ENCODE measurements at places on chromosomes 11 and 22.

DNA sequence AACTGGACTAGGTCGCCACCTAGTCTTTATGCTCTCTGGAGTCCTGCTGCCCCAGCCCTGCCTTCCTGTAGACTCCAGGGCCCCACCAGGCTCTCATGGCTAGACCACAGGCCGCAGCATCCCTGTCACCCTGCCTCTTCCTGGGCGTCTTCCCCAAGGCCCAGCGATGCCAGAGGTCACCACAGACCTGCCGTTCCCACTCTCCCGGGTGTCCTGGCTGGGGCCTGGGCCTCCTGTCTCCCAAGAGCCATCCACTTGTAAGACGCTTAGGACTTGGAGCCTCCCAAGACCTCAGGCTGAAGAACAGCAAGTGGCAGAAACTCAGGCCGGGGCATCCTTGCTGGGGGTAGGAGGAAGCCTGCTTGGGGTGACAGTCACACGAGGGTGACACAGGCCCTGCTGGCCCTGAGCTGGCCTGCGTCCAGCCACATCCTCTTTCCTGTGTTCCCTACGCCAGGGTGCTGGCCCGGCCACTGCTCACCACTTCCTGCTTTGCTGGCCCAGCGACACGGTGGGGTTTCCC is 2.0 kb upstream of the TCIRG1 start:
- DNase-seq = no peak

DNA sequence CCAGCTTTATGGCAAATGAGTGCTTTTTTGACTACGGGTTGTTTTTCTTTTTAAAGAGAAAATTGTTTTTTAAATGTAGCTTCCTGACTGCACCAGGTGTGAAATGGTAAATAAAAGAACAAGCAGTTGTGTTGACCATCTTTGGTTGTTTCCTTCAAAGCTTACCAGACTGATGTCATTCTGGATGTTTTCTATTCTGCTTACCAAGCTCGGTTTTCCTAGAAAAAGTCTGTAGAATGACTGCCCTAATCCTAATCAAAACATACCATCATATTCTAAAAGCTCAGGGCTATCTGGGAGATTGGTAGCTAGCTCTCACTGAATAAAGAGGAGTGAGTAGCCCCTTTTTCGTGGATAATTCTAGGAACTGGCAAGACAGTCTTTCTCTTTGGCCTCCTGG is 77.7 kb downstream of the GAB2 start:
- no peak for DNase-seq

GRCh38 chr11:3914805-3915204 is 59.3 kb downstream of the STIM1 start:
- DNase-seq = no peak

DNA sequence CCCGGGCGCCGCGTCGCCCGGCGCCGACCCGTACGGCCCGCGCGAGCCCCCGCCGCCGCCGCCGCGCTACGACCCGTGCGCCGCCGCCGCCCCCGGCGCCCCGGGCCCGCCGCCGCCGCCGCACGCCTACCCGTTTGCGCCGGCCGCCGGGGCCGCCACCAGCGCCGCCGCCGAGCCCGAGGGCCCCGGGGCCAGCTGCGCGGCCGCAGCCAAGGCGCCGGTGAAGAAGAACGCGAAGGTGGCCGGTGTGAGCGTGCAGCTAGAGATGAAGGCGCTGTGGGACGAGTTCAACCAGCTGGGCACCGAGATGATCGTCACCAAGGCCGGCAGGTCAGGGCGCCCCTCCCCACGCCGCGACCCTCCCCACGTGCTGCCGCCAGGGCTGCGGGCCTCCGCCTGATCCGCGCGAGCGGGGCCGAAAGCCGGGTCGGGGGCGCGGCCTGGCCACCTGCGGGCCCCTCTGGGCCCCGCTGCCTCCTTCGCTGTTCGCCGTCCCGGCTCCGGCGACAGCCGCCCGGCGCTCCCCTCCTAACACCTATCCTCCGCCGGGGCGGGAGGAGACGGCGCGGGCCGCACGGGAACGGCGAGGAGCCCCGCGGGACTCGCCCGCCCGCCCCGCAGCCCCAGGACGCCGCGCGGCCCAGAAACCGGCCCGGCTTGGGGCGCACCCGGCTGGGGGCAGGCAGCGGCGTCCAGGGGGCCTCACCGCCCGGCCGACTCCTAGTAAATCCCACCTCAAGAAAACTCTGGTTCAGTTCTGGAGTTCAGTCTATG is 560 bp downstream of the TBX1 start:
- no peak for DNase-seq

GRCh38 chr11:5038341-5038740 is 8.0 kb upstream of the OR52J3 start:
- DNase-seq = no peak

DNA sequence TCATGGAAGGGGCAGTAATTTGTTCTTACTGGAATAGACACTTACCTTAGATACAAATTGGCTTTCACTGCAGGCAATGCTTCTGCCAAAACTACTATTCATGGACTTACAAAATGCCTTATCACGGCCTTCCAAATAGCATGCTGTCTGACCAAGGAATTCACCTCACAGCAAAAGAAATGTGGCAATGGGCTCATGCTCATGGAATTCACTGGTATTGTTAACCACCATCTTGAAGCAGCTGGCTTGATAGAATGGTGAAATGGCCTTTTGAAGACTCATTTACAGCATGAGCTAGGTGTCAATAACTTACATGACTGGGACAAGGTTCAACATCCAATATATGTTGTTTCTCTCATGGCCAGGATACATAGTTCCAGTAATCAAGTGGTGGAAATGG is 21.9 kb downstream of the OR5B21 start:
- no peak for DNase-seq

- no peak for DNase-seq
These were observed 73.6 kb downstream of the TRIM29 start for GRCh38 chr11:120064341-120064740.

- DNase-seq = no peak
These were observed 718 bp upstream of the CCDC88B start for GRCh38 chr11:64339286-64339685.

DNA sequence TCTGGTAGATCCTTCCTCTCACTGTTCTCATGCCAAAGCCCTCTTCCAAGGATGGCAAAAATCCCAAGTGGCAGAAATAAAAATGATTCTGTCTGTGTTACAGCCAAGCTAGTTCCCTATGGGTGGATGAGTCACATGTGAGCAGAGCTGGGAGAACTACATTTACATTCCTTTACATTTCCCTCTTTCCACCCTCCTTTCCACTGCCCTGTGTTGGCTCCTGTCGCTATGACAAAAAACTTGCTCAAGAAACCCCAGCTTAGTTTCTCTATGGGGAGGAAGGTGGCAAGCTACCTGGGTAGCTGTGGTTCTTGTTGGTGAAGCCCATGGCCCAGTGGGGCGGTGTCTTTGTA is 10.2 kb upstream of the DDB2 start:
- no peak for DNase-seq

DNA sequence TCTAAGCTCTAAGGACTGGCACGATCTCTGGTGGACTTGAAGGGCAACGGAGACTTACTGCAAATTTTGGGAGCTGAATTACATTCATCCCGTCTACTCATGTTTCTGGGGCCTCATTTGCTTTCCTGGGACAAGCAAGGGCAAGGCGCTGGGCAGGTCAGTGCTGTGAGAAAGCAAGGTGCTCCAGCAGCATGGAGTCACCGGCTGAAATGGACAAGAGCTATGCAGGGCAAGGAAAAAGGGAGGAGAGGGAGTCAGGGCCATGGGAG is 25.6 kb downstream of the FLI1 start:
- no peak for DNase-seq

GRCh38 chr11:74641905-74642304 is 49.5 kb downstream of the POLD3 start:
- no peak for DNase-seq

GRCh38 chr11:46345131-46345597 is 2.1 kb upstream of the DGKZ start:
- DNase-seq = no peak

- no peak for DNase-seq
These were observed 44.7 kb upstream of the YPEL1 start for GRCh38 chr22:21780259-21780658.

- DNase-seq = no peak
These were observed 51.7 kb downstream of the TSPAN18 start for GRCh38 chr11:44778195-44779100.

DNA sequence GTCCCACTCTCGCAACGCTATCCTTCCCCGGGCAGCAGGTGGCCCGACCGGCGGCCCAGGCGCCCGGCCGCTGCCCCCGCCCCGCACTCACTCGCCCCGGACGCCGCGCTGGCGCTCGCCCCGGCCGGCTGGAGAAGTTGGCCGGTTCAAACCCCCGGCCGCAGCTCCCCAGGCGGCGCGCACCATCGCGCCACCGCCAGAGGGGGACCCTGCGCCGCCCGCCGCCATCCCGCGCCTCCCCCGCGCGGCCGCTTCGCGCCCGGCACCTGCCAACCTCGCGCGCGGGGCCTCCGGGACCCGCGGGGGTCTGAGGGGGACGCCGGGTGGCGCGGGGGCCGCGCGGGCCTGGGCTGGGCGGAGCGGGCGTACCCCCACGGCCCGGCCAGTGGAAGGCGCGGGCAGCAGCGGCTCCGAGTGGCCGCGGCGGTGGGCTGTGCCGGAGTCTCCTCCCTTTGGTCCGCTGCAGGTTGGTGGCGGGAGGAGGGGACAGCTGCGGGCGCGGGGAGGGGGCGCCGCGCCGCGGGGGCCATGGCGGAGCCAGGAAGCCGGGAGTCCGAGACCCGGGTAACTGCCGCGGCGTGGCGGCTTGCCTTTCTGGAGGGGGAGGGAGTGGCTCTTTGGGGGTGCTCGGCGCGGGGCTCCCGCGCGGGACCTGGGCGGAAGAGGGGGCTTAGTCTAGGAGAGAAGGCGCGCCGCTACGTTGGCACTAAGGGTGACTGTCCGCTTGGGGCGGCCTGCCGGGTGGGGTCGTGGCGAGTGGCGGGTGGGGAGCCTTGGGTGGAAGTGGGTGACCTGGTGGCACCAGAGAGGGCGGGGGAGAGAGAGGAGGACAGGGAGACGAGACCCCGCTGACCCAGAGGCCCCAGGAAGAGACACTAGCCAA is at the start of the genes MPST and TST:
Gene MPST (plus strand): TSS at position 434 of the 883 bp plus-strand sequence. CDS start 95 bp downstream, at position 529.
Gene TST (minus strand): TSS at position 139 of the 883 bp plus-strand sequence. CDS start 715 bp downstream, outside the sequence.
- DNase-seq = peak; percentile 75

DNA sequence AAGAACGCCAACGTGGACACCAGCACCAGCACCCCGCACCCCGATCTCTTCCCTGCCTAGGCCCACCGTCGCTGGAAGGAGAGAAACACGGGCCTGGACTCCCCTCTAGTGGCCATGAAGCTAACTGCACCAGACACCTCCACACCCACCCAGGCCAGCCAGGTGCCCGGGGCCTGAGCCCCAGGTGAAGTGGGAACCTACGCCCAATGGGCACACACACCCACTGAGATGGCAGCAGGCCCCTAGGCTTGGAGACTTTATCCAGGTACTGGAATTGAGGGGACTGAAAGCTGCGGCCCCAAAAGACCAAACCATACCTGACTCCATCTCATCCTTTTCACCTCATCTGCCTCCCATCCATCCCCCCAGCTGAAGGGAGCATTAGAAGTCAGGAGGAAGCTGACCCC is 81.0 kb downstream of the BUD13 start:
- DNase-seq = peak; percentile 48

- DNase-seq = no peak
These were observed 3.2 kb upstream of the MUC6 start for GRCh38 chr11:1039481-1040427.

GRCh38 chr11:108569896-108570295 is 23.7 kb downstream of the EXPH5 start:
- DNase-seq = no peak

DNA sequence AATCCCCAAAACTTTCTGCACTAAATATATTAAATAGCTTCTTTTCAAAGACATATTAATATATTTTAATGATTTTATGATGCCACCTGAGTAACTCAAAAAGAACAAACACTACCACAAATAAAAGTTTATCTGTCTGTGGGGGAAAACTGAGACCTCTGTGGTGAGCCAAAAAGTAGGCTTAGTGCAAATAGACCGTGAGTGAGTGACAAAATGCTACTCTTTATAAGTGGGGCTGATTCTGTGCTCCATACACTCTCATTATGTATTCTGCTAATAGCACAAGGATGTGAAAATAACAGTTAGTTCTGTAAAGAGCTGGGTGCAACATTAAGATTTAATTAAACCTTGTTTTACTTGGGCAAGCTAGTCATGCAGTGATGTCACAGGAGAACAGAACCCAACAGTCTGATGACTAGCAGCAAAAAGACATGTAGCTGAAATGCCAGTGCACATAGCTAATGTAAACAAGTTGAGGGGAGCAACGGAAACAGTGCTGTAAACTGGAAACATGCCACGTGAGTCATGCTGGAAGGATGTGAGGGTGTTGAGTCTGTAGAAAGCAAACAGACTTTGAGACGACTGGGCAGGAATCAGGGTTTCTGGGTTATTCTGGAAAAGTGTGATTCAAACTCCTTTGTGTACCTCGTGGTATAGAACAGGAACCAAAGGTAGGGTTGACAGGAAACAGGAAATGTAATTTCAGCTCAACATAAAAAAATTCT is 1130.4 kb downstream of the LRRC4C start:
- DNase-seq = no peak

DNA sequence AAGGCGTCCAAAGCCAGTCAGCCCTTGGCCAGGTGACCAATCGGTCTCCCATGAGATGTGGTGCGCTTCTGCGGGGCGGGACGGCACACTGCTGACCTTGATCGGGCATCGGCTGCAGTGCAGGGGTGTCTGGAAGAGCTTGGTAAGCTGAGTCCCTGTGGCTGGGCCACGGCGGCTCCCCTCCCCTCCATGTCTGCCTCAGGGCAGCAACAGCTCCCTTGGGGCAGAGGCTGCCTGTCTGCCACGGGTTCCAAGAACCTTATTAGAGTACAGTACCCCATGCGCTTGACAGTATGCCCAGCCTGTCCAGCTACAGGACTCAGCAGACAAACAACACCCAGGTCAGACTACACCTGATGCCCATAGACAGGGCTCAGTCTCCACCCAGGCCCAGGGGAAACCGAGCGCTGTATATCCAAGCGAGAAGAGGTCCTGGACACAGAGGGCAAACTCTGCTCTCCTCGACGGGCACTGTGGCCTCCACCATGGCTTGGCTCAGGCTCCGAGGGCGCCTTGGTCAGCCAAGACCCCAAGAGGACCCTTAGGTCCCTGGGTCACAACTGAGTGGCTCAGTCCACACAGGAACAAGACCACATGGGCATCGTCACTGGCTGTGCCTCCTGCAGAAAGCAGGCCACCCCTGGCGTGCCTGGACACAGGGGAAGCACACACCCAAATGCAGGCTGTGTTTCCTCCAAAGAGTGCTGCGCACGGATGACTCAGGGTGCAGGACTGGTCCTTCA is 18.9 kb downstream of the TSPAN32 start:
- no peak for DNase-seq

- DNase-seq = no peak
These were observed 234.5 kb upstream of the B3GAT1 start for GRCh38 chr11:134646561-134646960.

DNA sequence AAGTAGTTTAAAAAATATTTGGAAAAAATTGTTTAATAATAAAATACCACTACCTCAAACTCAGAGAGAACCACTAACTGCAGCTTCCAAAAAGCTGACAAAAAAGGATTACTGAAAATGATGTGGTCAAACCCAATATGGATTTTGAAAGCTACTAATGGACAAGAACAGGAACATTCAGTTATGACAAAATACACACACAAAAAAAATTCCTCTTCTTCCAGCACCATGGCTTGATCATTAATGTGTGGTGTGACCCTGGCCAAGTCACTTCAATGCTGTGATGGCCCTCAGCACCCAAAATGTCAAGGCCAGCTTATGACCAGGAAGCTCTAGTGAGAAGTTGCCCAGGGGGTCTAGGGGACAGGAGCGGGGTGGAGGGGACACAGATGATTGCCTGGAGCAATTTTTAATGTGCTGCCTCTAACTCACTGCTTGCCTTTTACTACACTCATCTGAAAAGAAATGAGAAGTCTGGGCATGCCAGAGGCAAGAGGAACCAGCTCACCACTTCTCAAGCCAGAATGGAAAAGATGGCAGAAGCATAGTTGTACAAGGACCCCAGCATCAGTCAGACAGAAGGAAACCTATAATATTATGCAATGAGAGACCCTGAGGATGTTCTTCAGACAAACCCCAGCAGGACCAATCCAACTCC is 2.2 kb downstream of the SMCO4 start:
- DNase-seq = no peak

Data from NCI-H524 (cell line).